ENCODE measurements at places on chromosomes 2 and 18. TPM values are rescaled to one million over a fixed set of nuclear protein-coding genes. Genes with fewer than 3 reads are reported as not detected.

GRCh38 chr2:181957668-181958067, 28.0 kb upstream of the PPP1R1C start:
- no peak for DNase-seq

APCDD1 gene
- 34.5 TPM for total RNA-seq

DNA sequence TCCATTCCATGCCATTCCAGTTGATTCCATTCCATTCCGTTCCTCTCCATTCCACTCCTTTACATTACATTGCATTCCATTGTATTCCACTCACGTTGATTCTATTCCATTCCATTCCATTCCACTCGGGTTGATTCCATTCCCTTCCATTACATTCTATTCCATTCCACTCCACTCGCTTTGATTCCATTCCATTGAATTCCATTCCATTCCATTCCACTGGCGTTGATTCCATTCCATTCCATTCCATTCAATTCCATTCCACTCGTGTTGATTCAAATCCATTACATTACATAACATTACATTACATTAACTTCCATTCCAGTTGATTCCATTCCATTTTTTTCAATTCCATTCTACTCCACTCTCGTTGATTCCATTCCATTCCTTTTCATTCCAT, 1142.8 kb downstream of the RPIA start:
- DNase-seq = no peak

- no peak for DNase-seq
Measured at GRCh38 chr2:196685792-196686191, 46.3 kb downstream of the CCDC150 start.

TTL gene
- total RNA-seq = 52.0 TPM

- DNase-seq = no peak
Measured at GRCh38 chr2:240603846-240604245, 17.3 kb downstream of the CAPN10 start.
